ENCODE measurements at places on chromosomes 1 and 21. TPM values are rescaled to one million over a fixed set of nuclear protein-coding genes. Genes with fewer than 3 reads are reported as not detected.

DNA sequence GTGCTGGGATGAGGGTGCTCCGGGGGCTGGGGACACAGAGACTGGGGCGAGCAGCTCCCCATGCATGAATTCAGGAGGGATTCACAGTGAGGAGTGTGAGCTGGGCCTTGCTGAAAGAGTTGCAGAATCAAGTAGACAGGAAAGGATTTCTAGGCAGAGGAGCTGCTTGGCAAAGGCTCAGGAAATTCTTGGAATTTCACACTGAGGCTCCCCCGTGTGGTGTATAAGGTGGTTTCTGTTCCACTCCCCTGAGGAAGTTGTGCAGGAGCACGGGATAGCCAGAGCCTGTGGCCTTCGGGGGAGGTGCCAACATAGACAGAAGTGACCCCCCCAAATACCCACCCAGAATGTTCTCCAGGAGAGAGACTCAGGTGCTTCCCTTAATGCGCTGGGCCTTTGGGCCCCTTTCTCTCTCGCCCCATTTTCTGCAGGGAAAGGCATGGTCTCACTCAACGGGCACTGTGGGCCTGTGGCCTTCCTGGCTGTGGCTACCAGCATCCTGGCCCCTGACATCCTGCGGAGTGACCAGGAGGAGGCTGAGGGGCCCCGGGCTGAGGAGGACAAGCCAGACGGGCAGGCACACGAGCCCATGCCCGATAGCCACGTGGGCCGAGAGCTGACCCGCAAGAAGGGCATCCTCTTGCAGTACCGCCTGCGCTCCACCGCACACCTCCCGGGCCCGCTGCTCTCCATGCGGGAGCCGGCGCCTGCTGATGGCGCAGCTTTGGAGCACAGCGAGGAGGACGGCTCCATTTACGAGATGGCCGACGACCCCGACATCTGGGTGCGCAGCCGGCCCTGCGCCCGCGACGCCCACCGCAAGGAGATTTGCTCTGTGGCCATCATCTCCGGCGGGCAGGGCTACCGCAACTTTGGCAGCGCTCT lies 58.5 kb upstream of the ACTL8 start:
- DNase-seq: peak; percentile 72

DNA sequence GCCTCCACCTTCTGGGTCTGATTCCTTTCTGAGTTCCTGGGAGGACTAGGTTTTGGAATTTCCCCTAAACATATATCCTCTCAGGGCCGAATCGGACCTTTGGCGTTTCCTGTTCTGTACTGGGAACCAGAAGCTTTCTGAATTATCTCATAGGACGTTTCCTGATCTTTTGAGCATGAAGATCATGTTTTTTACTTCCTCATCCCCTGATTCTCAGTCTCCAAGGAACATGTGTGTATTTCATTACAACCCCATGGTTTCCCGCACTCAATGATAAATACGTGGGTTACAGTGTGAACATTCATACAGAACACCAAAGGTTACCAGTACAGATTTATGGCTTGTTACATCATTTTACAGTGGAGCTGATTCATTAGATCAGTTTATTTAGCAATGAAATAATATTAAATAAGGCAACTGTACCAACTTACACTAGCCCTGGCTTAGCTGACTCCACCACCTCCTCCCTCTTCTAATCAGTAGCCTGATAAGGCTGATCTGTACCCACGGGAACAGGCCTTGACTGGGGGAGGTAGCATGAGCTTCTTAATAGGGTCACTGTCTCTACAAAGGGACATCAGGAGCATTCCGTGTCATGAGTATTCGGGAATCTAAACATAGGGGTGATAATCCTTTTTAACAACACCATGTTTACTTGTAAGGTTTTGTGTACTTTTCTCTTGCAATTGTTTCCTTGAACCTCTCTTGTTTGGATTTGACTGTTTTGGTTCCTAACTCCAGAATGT lies 57.8 kb upstream of the ERRFI1 start:
- no peak for DNase-seq

INSRR gene
- 0.30 TPM for polyA plus RNA-seq

SDHC gene
- polyA plus RNA-seq: 100 TPM

GRCh38 chr1:18548643-18549042 lies 67.9 kb downstream of the KLHDC7A start:
- no peak for DNase-seq

CLCNKA gene
- polyA plus RNA-seq: 1.2 TPM

- no peak for DNase-seq
Observed at GRCh38 chr1:40748841-40749718, 34.5 kb upstream of the KCNQ4 start.

- DNase-seq: no peak
Observed at GRCh38 chr21:30447056-30447455, 7.0 kb downstream of the KRTAP15-1 start.

ZNF593OS gene
- 2.1 TPM for polyA plus RNA-seq

KCNJ9 gene
- 0.05 TPM for polyA plus RNA-seq

DNA sequence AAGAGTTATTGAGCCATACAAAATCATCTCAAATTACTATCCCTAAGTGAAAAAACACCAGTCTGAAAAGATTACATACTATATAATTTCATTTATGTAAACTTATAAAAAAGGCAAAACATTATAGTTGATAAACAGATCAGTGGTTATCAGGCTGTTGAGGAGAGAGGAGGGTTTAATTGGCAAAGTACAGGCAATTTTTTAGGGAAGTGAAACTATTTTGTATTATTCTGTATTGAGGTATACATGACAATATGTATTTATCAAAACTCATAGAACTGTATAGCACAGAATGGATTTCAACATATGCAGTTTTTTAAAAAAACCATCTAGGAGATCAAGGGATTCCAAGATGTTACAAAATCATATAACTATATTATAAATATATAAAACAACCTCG lies 403.7 kb downstream of the LTN1 start:
- DNase-seq: no peak

- DNase-seq: no peak
Observed at GRCh38 chr1:50275566-50275965, 147.7 kb downstream of the DMRTA2 start.

- DNase-seq: no peak
Observed at GRCh38 chr1:39675220-39675619, 3.3 kb upstream of the NT5C1A start.

DNA sequence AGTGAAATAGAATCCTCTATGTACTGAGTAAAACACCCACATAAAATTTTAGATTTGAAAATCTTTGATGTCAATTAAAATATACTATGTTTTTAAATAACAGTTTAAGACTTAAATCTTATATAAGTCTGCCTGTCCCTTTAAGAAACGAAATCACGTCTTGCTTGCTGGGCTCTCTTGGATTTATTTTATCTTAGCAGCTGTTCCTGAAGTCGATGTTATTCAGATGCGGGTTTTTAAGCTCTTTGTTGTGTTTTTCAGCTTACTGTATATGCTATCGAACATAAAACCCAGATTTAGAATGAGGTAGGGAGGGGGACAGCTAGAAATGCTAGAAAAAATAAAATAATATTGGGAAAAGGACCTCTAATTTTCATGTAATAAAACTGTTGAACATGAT lies 11.1 kb upstream of the SSX2IP start:
- DNase-seq: no peak

DNA sequence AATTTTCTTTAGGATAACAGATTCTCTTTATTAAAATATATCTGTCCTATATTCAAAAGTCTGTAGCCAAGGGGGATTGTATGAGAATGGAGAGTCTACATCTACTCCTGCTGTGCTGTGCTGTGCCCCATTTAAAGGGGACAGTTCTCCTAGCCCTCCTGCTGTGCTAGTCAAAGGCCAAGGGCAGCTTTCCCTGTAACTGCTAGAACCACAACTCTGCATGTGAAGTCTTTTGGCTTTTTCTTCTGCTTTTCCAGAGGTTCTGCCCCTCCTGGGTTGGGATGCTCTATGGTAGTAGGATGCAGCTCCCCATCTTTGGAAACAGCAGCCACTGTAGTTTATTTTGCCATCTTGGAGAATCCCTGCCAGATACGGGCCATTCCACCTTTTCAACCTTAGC lies 197.5 kb upstream of the JUN start:
- no peak for DNase-seq

- no peak for DNase-seq
Observed at GRCh38 chr1:185534801-185535200, 199.4 kb upstream of the HMCN1 start.

AHDC1 gene
- 88.7 TPM for polyA plus RNA-seq

DNA sequence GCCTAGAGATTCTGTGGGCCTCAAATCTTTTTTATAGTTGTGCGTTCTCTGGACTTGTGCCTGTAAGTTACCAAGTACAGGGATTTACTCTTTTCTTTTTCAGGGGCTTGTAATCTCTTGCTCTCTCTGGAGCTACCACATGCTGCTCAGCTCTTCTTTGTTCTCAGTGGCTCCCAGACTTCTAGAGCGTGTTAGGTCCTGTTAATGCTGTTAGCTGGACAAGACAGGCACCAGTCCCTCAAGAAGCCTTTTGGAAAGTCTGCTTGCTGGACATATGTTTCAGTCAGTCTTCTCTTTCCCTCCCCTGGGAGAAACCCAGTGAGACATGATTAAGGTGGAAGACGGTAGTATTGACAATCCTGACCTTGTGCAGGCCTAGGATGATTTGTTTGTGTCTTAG lies 29.4 kb downstream of the KCNK2 start:
- DNase-seq: no peak

GRCh38 chr21:40839521-40839920 lies 7.4 kb downstream of the DSCAM start:
- no peak for DNase-seq

GRCh38 chr1:99527078-99527477 lies 118.8 kb upstream of the PALMD start:
- DNase-seq: no peak

ATP6V1G3 gene
- not detected for polyA plus RNA-seq

DNA sequence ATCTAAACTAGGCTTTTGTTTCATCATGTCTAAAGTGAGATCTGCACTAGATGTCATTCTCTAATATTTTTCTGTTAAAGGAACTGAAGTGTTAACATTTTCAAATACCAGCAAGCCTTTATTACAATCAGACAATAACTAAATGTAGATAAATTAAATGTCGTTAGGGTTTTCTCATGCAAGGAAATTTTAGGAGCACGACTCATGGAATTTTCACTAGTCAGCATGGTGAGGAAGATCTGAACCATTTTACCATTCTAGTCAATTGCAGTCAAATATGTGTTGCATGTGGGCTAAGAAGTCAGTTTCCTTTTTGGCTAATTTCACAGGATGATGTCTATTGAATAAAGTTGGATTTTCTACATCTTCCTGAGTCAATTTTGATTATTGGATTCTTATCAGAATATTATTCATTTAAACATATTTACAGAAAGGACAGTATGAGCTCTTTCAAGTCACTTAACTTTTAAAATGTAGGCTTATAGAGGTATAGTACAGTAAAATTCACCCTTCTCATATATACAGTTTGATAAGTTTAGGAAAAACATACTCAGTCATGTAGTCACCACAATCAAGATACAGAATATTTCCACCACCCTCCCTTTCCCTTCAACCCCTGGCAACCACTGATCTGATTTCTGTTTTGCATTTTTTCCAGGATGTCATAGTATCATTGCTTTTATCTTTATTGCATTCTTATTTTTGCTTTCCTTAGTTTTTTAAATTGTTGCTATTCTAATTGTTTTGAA lies 9.2 kb downstream of the GCSAML start:
- no peak for DNase-seq

GRCh38 chr1:231178970-231179369 lies 17.1 kb downstream of the TRIM67 start:
- no peak for DNase-seq

DNA sequence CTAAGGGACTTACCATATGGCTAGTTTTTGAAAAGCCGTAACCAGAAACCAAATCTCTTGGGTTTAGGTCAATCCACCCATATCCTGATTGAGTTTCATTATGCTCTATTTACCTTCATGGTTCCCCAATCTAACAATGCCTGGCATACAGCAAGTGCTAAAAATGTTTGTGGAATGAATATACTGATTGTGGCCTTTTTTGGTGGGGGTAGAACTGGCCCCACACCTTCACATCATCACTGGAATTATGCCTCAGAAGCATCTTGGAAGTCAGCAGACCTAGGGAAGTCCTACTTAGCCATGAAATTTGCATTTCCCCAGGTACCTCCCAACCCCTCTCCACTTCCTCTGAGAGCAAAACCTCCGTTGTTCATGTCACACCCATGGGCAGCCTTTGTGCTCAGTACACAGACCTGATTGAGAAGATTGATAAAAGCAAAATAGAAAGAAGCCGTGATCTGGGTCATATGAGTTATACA lies 17.8 kb upstream of the SLAMF1 start:
- DNase-seq: no peak

PSEN2 gene
- polyA plus RNA-seq: 90.4 TPM

Measured in muscle of arm (tissue), 14 donors.